Fibroblast of the conjunctiva (primary cell): ENCODE measurements at places on chromosomes 4 and X.

- DNase-seq: peak; percentile 30
These were observed 89.3 kb downstream of the GPR143 start for GRCh38 chrX:9676306-9676705.

DNA sequence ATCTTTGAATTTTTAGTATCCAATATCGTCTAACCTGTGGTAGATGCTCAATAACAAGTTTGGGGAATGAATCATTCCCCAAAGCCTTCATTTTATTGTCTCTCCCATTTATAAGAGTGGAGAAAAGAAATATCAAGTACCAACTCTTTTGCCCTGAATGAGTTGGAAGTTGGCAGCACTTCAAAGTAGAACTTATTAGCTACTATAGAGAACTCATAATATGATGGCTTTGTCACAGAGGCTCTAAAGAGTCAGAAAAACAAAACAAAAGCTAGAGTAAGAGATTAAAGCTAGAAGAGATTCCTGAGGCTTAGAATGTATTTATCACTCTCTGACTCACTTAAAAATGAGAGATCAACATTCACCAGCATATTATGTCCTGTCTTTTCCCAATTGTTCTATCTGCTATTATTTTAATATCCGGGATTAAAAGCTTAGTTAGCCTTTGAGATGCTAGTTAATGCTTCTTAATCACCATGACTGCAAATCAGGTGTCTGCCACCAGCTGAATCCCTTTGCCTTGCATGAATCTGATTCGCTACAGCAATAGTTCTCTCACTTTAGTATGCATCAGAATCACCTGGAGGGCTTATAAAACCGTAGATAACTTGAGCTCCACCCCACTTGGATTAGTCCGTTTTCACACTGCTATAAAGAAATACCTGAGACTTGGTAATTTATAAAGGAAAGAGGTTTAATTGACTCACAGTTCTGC is 77.9 kb downstream of the PALLD start:
- DNase-seq: no peak

DNA sequence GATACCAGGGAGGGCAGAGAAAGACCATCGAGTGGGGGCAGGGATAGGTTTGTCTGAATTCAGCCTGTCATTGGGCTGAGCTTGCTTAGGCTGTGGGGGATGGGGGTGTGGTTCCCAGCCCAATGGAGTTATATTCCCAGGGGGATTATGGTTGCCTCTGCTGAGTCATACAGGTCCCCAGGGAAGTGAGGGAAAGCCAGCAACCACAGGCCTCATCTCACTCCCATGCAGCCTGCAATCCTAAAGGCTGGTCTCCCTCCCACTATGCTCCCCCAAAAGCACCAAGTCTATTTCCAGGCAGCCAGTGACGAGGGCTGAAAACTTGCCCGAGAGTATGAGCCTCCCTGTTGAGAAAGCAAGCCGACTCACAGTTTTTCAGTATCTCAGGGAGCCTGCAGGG is 39.3 kb downstream of the AFM start:
- DNase-seq: peak; percentile 64

- DNase-seq: no peak
These were observed 75.5 kb upstream of the IRS4 start for GRCh38 chrX:108811891-108812290.

GRCh38 chrX:43357741-43358140 is 298.4 kb upstream of the MAOA start:
- DNase-seq: no peak

- DNase-seq: no peak
These were observed 33.7 kb downstream of the SORBS2 start for GRCh38 chr4:185778307-185778706.

GRCh38 chr4:111781611-111782010 is 363.6 kb upstream of the FAM241A start:
- no peak for DNase-seq

DNA sequence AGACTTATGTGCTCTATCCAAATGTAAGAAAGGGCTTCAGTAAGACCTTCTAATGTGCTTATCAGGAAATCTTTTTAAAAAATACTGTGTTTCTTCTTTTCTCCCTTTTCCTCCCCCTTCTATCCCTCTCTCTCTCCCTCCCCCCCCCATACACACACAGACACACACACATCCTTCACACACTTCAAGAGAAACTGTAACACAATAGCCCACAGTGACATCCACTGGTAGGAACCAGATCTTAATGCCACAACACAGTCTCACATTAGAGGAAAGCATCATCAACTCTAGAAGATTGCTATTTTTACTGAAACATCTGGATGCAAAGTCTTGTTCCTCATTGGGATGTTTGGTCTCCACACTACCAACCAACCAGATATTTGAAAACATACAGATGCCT is 4.6 kb downstream of the PCDH19 start:
- DNase-seq: no peak

DNA sequence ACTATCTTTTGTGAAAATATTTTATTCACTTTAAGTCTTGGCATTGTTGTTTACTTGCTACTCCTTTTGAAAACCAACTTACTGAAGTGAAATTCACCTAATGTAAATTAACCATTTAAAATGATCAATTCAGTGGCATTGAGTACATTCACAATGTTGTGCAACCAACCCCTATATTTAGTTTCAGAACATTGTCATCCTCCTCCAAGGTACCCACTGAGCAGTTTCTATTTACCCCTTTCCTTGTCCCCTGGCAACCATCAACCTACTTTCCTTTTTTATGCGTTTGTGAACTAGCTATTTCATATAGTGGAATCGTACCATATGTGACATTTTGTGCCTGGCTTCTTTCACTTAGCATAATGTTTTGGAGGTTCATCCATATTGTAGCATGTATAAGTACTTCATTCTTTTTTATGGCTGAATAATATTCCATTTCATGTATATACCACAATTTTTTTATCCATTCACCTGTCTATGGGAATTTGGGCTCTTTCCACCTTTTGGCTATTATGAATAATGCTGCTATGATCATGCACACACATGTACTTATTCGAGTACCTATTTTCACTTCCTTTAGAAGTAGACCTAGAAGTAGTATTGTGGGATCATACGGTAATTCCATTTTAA is 85.0 kb downstream of the WWC2 start:
- no peak for DNase-seq

GRCh38 chr4:20761382-20761781 is 61.1 kb downstream of the PACRGL start:
- no peak for DNase-seq

GRCh38 chr4:100087743-100088142 is 102.5 kb downstream of the DDIT4L start:
- DNase-seq: no peak

DNA sequence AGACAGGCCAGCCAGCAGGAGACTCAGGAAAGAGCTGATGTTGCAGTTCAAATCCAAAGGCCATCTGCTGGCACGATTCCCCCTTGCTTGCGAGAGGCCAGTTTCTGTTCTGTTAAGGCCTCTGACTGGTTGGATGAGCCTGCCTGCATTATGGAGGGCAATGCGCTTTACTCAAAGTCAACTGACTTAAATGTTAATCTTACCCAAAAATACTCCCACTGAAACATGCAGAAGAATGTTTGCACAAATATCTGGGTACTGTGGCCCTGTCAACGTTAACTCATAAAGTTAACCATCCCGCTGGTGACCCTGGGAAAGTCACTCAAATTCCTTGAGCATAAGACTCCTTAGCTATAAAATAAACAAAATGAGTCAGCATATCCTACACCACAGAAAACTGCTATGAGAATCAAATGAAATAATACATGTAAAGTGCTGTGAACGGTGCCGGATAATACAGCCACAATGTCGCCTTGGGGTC is 326.4 kb downstream of the EVC2 start:
- no peak for DNase-seq

DNA sequence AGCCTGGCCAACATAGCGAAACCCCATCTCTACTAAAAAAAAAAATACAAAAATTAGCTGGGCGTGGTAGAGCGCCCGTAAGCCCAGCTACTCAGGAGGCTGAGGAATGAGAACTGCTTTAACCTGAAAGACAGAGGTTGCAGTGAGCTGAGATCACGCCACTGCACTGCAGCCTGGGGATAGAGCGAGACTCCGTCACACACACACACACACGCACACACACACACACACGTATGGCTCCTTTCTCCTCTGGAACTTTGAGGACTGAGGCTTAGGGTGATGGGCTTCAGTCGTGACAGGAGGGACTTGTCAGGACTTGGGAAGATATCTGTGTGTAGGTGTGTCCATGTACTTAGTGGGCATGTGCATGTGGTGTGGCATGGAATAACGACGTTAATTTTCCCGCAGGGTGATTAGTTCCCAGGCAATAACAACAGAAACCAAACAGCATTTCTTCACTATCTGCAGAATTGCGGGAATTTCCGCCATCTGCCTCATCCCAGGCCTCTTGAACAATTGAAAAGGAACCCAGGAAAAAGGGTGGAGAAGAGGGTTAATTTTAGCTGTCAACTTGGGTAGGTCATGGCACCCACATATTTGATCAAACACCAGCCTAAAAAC is 47.7 kb downstream of the RWDD4 start:
- DNase-seq: no peak

DNA sequence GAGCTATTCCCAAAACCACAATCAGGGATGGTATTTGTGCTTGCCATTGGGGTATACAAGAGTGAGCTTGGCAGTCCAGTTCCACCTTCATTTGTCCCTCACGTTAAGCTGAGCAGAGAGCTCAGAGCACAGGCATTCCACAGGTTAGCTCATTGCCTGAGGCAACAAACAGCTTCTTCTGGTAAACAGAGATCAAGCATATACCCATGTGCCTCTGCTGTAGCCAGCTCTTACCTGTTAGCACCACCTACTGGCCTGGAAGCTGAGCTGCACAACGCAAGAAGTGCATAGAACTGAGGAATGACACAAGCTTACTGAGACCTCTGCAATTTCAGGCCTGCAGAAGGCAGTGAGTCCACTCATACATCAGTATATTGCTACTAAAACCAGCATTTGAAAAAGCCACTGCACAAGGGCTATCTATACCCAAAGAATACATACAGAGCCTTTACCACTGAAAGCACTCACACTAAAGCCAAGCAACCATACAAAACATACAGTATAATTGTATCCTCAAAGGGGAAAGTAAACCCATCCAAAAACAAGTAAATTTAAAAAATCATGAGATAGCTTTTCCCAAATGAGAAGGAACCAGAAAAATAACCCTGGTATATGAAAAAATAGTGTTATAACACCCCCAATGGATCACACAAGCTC is 258.3 kb upstream of the GABRA2 start:
- no peak for DNase-seq
